ENCODE measurements at places on chromosomes 2 and 18.
A peak's percentile ranks its signal among the peaks of the same experiment; 100 is the strongest.

DNA sequence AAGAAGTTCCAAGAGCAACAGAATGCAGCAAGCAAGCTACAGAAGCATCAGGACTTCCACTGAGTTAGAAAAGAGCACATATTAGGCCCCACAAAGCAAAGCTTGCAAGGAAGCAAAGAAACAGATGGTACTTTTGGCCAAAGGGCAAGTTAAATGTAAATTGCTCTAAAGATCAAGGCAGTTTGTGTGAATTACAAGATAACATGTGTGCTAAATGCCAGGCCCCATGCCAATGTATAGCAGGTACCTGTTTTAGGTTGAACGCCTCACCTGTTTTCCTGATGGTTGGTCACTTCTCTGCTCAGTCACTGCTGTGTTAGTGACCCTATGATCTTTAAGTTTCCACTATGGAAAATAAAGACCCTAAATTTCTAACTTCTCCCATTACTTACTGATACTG is 606.5 kb upstream of the GYPC start:
- DNase-seq = no peak

GRCh38 chr2:219783359-219783975 is 156.0 kb downstream of the SLC4A3 start:
- DNase-seq = no peak

- no peak for DNase-seq
Measured at GRCh38 chr2:33013684-33014110, 66.9 kb downstream of the LTBP1 start.

- DNase-seq = peak; percentile 42
Measured at GRCh38 chr2:151946899-151947812, 118.9 kb upstream of the ARL5A start.
